ENCODE measurements at places on chromosomes 7 and 10.

GRCh38 chr10:34058845-34059614, 724.6 kb upstream of the NRP1 start:
- no peak for DNase-seq

DNA sequence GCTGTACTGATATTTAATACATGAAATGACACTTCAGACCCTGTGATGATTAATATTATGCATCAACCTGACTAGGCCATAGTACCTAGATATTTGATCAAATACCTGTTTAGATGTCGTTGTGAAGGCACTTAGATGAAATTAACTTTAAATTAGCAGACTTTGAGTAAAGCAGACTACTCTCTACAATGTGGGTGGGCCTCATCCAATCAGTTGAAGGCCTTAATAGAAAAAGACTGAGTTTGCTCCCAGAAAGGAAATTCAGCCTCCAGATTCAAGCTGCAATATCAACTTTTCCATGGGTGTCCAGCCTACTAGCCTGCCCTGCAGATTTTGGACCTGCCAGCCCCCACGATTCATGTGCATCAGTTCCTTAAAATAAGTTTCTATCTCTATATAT, 68.6 kb upstream of the TMEM168 start:
- no peak for DNase-seq

GRCh38 chr10:59833810-59834209, 72.5 kb downstream of the CCDC6 start:
- DNase-seq = no peak

DNA sequence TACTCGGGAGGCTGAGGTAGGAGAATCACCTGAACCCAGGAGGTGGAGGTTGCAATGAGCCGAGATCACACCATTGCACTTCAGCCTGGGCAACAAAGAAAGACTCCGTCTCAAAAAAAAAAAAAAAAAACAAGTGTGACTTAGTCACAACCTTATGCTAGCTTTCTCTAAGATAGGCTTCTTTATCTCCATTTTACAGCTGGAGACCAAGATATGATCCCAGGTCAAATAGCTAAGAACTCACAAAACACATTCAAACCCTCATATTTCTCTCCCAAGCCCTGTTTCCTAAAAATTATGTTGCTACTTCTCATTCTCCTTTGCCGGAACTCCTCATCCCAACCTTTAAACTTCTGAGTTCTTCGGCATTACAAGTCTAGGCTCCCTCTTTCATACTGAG, 13.0 kb upstream of the DHTKD1 start:
- DNase-seq = no peak

GRCh38 chr7:75055155-75055554, 18.4 kb downstream of the RCC1L start:
- no peak for DNase-seq

DNA sequence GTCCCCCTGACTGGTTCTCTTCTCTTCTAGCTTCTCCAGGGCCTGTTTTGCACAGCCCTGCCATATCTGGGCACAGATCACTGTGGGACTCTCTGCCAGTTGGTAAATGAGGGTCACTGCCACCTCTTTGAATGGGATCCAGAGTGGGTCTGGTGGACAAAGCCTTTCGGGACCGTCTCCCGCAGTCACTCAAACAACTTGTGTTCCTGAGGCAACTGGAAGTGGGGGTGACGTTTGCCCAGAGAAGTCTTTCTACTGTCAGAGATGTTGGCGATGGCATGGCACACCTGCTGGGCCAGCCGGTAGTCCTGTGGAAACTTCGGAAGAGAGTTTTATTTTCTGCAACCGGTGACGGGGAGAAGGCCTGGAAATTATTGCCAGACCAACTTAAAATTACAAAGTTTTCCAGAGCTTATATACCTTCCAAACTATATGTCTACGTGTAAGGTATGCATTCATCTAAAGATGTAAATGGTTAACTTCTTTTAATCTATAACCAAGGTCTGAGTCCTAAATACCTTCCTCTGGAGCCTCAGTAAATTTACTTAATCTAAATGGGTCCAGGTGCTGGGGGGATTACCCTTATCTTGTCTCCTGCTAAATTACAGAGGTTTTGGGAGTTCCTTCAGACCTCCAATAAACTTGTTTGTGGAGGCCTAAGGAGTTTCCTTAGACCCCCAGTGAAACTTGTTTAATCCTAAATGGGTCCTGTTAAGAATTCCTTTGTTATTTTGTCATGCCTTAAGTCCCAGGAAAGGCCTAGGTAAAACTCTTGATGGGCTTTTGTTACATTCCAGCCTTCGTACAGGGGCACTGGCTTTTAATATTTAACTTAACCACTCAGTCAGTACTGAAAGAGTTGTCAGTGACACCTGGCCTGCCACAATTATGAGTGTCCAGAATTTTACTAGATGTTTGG, 94.0 kb downstream of the NPSR1 start:
- DNase-seq = no peak

GRCh38 chr10:35459449-35459847, 123.1 kb downstream of the CCNY start:
- no peak for DNase-seq

- DNase-seq = no peak
These were observed 177.9 kb downstream of the ZNF248 start for GRCh38 chr10:37679465-37679864.

DNA sequence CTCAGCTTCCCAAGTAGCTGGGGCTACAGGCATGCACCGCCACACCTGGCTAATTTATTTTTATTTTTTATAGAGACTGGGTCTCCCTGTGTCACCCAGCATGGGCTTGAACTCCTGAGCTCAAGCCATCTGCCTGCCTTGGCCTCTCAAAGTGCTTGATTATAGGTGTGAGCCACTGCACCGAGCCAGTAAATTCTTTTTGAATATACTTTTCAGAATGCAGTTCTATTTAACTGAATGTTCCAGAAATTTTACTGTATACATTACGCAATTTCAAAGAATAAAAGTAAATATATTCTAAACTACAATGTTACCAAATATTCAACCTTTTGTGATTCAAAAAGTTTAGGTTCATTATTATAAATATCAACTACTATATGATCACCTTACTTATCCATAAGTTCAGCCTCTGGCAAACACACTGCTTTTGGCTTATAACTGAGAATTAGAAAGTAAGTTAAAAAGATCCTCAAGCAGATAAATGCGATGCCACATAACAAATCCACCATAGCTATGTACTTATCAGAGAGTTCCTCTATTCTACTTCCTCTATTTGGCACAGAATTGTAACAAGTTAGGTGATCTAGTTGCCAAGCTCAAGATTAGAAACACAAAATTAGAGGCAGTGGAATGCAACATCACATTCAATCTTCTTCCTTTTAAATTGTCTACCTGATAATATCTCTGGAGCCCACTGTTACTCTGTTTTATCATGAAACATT, 118.2 kb downstream of the ANK3 start:
- DNase-seq = no peak

GRCh38 chr10:66555061-66555460, 370.8 kb upstream of the LRRTM3 start:
- no peak for DNase-seq

- no peak for DNase-seq
These were observed 51.5 kb upstream of the SHH start for GRCh38 chr7:155863721-155864151.

- no peak for DNase-seq
These were observed 83.4 kb upstream of the BMPER start for GRCh38 chr7:33821970-33822369.

DNA sequence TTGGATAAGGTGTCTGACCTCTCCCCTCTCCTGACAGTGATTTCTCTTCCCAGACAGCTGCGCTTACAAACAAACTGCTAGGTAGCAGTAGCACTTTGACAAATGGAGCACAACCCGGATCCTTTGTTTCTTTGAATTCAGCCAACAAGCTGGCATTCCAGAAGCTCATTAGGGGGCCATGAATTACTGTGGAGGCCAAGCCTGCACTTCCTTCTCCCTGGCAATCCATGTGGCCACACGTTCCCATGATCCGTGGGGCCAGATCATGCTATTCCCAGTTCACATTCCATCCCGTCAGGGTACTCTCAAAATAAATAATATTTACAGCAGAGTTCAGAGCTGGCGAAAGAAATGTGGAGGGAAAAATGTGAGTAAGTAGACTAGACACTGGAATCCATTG, 172.4 kb downstream of the PRPF18 start:
- no peak for DNase-seq

- DNase-seq = no peak
These were observed 214.8 kb downstream of the CAMK1D start for GRCh38 chr10:12564173-12564572.

GRCh38 chr7:147060070-147060469, 943.5 kb downstream of the CNTNAP2 start:
- DNase-seq = no peak

- no peak for DNase-seq
These were observed 1.4 kb downstream of the BCCIP start for GRCh38 chr10:125824736-125825135.

DNA sequence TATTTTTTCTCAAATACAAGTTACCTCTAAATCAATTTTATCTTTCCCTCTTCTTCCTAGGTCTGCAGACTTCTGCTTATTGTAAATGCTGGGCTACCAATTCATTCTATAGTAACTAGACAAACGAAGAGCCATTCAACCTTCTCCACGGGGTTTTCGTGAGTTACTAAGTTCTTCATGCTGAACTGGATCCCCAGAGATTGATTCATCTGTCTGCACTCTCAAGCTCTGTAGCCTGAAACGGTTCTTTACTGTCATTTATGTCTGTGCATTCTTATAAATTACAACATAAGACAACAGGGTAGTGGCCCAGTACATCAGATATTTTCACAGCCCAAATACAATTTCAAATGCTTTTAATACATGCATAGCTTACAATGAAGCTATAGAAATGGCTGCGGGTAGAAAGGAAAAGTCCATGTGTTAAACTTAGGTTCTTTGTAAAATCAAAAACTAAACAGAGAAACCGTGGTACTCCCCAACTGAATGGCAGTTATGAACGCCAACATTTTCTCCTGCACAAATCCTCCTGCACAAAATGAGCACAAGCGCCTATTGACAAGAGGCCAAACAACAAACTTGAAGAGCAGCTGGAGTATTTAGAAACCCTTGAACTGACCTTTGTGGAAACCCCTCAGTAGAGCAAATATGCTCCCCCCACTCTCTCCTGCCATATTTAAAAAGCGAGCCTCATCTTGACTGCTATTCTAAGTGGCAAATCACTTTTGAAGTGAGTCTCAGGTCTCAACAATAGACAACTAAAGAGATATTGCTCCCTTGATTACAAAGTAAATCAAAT, 20.7 kb downstream of the LAMB1 start:
- DNase-seq = no peak

DNA sequence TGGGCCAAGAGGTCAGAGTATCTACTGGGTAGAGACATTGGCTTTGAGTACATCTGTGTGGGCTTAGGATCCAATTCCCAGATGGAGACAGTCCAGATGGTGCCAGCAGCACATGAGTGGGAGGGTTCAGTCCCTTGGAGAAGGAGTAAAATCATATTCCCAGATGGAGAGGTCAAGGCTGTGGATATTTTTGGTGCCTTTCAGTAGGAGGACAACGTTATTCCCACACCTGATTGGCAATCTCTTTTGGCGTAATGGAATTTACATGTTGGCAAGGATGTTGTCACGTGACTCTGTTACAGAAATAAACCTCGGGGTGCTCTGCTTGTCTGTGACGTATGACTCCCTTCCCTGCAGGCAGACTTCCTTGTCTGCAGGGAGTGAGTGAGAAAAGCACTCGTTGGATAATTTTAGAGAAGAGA, 27.6 kb downstream of the NPS start:
- no peak for DNase-seq

GRCh38 chr7:77667459-77668086, 28.7 kb upstream of the RSBN1L start:
- DNase-seq = no peak

- DNase-seq = no peak
These were observed 39.5 kb downstream of the RBM28 start for GRCh38 chr7:128304212-128304611.

DNA sequence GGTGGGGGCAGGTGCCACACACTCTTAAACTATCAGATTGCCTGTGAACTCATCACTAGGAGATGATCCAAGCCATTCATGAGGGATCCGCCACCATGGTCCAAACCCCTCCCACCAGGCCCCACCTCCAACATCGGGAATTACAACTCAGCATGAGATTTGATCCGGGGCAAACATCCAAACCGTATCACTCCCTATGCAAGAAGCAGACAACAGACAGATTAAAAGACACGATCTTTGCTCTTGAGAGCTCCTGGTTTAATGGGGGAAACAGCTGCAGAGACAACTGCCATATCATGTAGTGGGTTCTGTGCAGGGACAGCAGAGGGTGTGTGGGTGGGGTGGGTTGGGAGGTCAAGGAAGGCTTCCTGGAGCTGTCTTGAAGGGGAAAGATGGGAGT, 123.6 kb downstream of the EMX2 start:
- no peak for DNase-seq

Data from NCI-H510A (cell line).